ENCODE measurements at places on chromosomes 7 and 10.
A peak's percentile ranks its signal among the peaks of the same experiment; 100 is the strongest.

DNA sequence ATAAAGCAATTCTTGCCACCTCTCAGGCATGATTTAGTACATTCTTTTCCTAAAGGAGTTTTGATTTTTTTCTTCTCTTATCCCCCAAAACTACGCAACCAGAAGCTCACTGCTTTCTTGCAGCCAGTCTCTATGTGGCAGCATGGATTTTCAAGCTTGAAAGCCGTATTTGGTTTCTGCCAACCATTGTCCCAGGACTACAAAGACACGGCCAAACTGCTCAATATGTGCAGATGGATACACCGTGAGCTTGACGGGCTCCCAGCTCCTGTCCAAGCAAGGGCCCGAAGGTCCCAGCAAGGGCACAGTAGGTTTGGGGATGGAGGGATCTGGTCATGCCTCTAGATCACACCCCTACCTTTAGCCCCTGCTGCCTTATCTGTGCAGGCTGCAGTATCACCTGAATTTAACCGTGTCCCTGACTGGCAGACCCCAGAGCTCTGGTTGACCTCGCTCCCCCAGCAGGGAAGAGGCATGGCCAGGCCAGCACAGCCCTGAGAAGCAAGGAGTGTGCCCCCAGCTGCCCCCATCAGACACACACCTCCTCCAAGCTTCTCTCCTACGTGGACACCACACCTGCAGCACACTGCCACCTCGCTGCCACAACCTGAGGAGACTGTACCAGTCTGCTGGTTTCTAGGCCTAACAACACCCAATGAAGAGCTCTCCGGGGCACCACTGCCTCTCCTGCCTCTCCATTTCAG, 86.8 kb downstream of the COBL start:
- DNase-seq, result no peak

- DNase-seq, result no peak
Observed at GRCh38 chr7:115812794-115813193, 217.8 kb downstream of the TFEC start.

DNA sequence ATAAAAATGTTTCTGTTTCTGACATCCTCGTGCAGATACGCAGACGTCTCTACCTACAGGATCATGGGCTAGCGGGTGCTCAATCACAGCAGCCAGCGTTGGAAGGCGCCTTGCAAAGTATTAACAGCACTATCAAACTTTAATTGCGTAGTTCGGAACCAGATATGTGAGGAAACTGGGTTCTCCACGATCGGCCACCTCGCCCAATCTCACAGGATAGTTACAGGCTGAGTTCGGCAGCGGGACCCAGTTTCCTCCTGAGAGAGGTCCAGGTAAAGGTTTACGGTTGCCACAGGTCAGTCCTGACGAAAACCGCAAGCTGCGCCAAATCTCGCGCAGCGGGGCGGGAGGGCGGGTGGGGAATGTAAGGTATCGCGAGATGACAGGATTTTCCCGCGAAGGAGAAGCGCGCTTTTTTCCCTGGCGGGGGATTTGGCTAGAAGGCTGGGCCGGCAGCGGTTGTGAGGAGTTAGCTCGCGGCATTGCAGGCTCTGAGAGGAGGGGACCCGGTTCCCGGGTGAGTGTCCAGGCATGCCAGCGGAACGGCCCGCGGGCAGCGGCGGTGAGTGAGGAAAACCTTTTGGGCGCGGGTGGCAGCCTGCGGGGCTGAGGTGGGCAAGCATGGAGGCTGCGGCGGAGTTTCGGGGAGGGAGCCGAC, at the start of gene HELLS:
Gene HELLS, plus strand, starts transcription at position 398 of the 658 bp plus-strand sequence. Its CDS starts 134 bp downstream, at position 532.
- peak; percentile 94 for DNase-seq

DNA sequence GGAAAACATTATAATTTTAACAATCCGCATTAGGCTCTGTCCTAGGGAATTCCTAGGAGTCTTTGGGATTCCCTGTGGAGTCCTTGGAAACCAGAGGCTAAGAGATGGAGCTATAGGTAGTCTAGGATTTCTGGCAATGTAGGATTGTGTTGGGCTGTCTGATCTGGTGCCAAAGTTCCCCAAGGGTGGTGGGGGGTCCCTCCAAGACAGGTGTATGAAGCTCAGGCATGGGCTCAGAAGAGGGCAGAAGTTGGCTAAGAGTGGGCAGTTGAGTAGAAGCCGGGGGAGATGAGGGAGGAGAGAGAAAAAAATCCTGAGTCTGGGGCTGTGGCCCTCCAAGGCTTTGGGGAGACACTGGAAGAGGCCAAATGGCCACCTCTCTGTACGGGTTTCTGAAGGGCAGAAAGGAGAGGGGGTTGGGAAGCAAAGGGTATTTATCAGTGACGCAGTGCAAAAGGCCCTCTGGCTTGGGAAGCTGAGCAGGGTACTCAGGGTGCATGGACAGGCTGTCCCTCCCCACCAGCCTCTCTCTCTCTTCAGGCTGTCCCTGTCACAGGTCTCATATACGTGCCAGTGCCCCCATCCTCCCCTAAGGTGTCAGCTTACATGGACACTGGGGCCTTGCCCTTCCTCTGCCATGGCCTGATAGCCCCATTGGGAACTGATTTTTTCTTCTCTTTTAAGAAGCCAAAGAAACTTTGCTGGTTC, 929 bp downstream of the HOXA6 start:
- peak; percentile 51 for DNase-seq

- DNase-seq, result no peak
Observed at GRCh38 chr7:150824379-150825177, 24.0 kb downstream of the TMEM176A start.

- DNase-seq, result no peak
Observed at GRCh38 chr10:89296220-89296648, 5.6 kb upstream of the IFIT2 start.

DNA sequence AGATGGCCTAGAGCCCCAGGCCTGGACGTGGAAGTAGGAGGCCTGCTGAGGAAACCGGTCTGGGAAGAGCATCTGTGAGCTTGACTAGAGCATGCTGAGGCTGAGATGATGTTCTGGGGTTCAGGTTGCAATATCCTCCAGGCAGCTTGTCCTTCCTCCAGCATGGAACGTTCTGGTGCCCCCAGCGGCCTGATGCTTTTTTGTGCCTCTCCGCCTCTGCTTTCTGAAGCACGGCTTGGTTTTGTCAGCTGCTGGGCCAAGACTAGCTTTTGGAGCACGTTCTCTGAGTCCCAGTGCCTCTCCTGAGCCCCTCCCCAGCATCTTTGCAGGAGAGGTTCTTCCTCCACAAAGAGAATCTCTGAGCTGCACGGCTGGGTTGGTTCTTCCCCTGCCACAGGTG, 682.0 kb upstream of the FOXK1 start:
- no peak for DNase-seq

DNA sequence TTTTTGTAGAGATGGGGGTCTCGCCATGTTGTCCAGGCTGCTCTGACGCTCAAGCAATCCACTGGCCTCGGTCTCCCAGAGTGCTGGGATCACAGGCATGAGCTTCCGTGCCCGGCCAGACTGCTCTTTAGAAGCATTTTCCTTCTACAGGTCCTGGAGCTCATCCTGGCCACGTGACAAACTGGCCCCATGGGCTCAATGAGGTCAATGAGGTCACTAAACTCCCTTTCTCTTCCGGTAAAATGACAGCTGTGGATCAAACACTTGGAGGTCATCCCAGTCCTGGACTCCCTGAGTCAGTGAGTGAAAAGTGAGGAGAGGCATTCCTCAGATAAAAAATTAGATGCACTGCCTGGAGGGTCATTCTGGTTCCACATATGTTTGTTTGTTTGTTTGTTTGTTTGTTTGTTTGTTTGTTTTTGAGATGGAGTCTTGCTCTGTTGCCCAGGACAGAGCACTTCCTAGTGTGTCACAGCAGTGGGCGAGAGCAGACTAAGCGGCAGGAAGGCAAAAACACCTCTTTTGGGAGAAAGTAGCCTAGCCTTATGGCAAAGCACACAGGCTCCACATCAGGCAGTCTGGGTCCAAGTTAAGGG, 134.9 kb downstream of the TNS3 start:
- no peak for DNase-seq

- DNase-seq, result no peak
Observed at GRCh38 chr10:14859043-14859442, 19.6 kb upstream of the SUV39H2 start.

GRCh38 chr10:97726636-97727178, 10.2 kb upstream of the ZFYVE27 start:
- peak; percentile 81 for DNase-seq

GRCh38 chr10:34649385-34649784, 165.7 kb downstream of the PARD3 start:
- DNase-seq, result no peak

- DNase-seq, result peak; percentile 56
Observed at GRCh38 chr10:79018521-79019011, 50.2 kb upstream of the ZMIZ1 start.

- DNase-seq, result no peak
Observed at GRCh38 chr7:51222916-51223315, 93.7 kb downstream of the COBL start.

DNA sequence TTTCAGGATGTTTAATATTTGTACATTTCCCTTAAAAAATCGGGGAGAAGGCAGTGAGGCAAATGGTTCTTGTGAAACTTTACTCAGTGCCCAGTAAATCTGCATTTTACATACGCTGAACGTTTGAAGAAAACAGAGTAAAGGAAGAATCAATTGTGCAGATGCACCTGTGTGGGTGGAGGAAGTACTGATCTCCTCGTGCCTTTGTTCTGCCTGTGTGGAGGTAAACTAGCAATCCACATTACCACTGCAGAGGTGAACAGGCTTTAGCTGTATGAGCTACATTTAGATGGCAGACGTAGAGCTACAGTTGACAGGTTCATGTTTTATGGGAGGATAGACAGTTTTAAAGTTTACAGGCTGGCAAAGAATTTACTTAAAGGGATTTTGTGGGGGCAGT, 62.7 kb upstream of the VIPR2 start:
- no peak for DNase-seq

- DNase-seq, result no peak
Observed at GRCh38 chr7:83427884-83428283, 221.1 kb downstream of the SEMA3E start.

DNA sequence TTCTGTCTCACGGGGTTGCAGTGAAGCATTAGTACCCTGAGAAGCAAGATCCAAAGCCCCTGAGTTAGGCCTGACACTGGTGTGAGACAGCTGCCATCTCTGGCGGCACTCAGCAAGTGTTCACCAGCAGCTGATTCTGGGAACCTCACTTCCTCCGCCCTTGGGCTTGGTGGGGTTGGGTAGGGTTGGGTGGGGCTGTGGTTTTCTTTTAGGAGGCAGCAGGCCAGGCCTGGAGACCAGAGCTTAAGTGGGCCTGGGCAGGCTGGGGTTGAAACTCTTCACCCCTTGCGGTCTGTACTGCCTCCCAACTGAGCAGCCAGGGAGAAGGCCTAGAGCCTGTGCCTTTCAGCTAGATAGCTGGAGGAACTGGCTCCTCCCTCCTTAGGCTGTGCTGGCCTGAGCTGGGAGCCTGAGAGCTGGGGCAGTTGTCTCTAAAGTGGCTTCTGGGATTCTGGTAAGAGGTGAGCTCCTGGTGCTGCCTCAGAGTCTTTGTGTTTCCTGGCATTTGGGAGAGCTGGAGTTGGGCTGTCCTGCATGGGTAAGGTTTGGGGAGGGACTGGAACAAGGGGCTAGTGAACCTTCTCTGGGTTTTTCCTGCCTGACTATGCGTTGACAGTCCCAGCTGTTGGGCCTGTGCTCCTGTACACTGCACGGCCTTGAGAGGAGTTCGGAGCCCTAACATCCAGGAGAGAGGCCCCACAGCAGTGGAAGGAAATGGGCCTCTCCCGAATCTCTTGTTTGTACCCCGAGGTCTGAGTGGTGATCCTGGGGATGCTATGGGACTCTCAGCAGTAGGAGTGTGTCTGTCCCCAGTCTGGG, 5.1 kb downstream of the TSPAN14 start:
- DNase-seq, result peak; percentile 68

DNA sequence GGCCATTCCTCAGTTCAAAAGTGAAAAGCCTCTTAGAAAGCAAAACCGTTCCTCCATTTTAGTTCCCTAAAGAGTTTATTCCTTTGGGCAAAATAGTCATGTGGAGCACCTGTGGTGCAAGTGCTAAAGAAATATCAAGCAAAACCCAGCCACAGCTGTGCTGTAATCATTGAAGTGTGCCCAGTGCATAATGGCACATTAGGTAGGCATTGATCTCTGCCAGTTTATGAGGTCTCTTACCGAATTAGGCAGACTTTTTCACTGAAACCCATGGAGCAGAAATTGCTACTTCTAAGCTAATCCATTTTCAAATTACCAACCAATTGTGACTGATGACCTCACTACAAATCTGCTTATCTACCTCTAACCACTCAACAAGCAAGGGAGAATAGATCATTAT, 97.2 kb upstream of the SEMA3A start:
- DNase-seq, result no peak

DNA sequence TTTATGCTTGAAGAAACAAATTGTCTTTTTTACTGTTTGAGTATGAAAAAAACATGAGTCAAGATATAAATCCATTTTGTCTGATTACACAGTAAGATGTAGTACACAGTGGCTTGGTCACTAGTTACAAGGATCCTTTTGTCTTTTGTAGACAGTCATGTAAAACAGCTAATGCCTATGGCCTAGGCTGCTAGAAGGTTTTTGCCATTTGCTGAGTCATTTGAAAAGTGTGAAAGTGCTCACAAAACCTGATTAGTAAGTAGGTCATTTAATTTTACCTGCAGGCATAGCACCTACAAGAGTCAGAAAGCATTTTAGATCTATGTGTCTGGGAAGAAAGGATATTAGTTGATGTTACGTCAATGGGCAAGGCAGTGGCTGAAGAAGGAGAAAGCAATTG, 819.4 kb downstream of the MAGI2 start:
- DNase-seq, result no peak

Measured in muscle of back (tissue), 13 donors.